ENCODE measurements at places on chromosomes 4 and X.

- DNase-seq: no peak
Observed at GRCh38 chr4:832536-832935, 6.6 kb upstream of the CPLX1 start.

GRCh38 chr4:153220682-153221395 is 16.6 kb downstream of the TRIM2 start:
- DNase-seq: no peak

DNA sequence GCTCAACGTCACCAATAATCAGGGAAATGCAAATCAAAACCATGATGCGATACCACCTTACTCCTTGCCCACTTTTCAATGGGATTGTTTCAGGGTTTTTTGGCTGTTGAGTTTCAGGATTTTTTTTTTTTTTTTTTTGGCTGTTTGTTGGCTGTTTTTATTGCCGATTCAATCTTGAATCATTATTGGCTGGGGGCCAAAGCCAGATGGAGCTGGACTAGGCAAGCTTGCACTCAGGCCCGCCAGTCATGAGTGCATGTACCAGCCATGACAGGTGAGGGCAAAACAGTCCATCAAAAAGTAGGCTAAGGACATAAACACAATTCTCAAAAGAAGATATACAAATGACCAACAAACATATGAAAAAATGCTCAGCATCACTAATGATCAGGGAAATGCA is 13.3 kb downstream of the YIPF7 start:
- no peak for DNase-seq

DNA sequence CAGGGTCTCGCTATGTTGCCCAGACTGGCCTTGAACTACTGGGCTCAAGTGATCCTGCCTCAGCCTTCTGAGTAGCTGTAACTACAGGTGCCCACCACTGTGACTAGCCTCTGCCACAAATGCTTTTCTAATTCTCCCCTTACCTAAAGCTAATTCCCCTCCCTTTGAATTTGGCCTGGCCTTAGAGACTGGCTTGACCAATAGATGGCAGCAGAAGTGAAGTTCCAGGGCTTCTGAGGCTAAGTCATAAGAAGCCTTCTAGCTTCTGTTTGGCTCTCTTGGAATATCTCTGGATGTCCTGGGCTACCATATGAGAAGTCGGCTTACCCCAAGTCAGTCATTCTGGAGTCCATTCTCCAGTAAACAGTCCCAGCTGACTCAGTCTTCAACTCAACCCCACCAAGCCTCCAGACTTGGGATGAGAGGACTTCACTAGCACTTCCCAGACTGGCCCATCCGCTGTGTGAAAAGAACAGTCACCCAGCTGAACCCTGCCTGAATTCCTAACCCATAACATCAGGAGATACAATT is 61.0 kb downstream of the HPRT1 start:
- peak; percentile 30 for DNase-seq

- DNase-seq: no peak
Observed at GRCh38 chrX:11577603-11578002, 88.1 kb downstream of the ARHGAP6 start.

DNA sequence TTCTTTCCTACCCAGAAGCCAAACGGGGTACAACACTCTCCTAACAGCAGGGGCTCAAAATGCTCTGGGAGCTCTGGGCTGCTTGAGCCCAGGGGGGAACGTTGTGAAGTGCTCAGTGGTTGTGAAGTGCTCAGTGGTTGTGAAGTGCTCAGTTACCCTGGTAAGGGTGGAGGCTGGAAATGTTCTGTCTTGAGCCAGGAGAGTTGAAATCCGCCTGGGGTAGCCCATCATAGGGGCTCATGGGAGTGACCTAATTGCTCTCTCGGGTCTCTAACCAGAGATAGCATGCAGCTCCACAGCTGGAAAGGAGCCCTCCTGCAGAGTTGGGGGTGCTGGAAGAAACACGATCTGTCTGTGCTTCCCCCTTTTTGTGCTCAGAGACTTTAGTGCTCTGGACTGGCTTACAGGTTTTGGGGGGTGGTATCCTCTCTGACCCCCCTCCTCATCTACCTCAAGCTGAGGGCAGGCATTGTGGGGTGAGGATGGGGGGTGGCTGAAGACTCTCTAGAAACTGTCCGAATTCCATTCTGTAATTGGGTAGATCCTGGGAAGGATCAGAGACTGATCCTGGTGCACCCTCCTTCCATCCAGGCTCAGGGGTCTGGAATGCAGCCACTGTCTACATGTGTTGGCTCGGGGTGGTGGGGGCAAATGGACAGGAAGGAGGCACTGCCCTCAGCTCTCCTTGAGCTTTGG is 2.7 kb downstream of the EFNB1 start:
- no peak for DNase-seq

- no peak for DNase-seq
Observed at GRCh38 chrX:11739776-11740175, 18.3 kb upstream of the MSL3 start.

DNA sequence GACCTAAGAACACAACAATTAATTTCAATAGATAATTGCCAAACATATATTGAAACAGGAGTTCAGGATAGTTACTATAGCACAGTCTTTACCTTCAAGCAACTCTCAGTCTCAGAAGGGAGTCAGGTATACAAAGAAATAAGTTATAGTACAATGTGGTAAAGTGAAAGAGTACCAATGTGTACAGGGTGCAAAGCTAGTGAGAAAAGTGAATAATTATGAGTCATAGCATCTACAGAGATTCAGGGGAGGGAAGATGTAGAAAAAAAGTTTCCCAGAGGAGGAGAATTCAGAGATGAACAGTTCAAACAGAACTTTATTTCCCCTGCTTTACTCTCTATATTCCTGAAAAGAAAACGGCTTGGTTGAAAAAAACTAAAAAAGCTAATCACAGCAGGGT is 22.7 kb upstream of the DKK2 start:
- no peak for DNase-seq

GRCh38 chrX:154040307-154040756 is 20.6 kb upstream of the IRAK1 start:
- no peak for DNase-seq

GRCh38 chr4:10784621-10785020 is 100.1 kb upstream of the CLNK start:
- DNase-seq: no peak

GRCh38 chrX:40043895-40044294 is 53.9 kb downstream of the BCOR start:
- no peak for DNase-seq

GRCh38 chr4:91015861-91016260 is 888.7 kb downstream of the CCSER1 start:
- no peak for DNase-seq

DNA sequence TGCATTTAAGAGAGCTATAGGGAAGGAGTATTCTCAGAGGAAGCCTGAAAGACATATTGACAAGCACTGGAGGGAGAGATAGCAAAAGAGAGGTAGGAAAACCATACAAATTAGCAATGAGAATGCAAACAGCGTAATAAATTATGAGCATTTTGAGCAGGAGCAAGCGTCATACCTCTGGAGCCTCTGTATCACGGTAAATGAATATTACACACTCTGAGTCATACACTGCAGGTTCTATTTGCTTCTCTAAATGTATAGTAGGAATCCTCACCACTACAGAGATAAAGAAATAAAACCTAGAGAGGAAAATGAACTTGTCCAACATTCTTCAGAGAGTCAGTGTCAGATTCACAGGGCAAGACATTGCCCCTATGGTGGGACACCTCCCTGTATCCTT is 46.4 kb upstream of the GABRE start:
- DNase-seq: no peak

DNA sequence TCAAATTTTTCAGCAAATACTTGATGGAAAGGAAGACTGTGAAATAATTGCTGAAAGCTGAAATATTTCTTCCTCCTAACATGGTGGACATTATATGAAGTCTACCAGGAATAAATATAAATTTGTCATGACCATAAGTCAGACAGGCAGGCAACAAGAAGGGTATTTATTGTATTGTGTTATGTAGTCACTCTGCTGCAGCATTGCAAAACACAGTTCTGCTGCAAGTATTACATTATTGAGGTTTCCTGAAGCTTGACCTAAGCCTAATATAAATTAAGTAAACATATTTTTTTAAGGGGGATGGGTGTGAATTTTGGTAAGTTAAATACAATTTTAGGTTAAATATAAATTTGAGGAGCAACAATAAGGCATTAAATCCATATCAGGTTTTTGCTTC is 60.2 kb upstream of the MAOA start:
- DNase-seq: no peak

DNA sequence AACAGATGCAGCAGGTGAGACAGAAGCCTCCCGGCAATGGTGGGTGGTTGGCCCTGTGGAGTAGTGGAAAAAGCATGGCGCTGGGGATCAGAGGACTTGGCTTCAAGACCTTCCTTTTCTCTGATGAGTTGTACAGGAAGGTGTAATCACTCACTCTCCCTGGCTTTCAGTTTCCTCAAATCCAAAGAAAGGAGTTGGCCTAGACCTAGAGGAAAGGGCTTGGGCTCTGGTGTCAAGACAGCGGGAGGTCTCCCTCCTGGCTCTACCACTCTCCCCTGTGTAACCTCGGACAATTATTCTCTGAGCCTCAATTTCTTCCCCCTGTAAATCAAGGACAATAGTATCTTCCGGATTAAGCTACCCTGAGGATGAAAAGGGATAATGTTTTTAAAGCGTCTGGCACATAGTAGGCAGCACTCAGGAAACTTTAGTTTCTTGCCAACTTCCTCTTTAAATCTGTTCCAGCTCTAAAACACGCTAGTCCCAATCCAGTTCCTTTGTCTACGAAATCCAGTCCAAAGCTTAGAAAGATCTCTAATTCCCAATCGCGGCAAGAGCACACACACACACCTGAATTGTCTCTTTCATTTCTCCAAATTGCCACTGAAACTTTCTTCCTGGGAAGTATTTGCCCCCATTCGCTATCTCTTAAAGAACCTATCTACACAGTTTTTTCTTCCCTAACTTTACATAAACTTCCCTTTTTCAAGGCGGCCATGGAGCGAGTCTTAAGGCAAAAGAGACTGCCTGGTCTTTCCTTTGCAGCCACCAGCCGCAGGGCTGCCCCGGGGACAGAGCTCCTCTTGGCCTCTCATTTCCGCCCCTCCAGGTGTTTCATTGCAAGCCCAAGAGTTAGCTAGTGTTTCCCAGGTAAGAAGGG is 29.9 kb upstream of the GPC4 start:
- DNase-seq: peak; percentile 18

DNA sequence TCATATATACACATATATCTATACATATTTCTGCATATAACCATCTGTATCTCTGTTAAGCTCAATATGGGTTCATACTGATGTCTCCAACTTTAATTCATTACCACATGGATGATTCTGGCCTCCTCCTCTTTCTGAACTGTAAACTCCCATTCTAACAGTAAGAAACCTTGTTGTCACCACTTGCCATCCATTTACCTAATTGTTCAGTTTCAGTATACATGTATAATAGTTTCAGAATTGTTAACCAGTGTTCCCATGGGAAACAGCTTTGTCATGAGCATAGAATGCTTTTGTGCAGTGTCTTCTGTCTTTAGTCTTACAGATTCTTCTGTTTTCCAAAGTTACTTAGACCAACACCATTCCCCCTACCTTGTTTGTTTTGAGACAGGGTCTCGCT is 35.9 kb downstream of the SLC9A6 start:
- DNase-seq: no peak

- peak; percentile 12 for DNase-seq
Observed at GRCh38 chrX:31071262-31071661, 579 bp downstream of the FTHL17 start.

DNA sequence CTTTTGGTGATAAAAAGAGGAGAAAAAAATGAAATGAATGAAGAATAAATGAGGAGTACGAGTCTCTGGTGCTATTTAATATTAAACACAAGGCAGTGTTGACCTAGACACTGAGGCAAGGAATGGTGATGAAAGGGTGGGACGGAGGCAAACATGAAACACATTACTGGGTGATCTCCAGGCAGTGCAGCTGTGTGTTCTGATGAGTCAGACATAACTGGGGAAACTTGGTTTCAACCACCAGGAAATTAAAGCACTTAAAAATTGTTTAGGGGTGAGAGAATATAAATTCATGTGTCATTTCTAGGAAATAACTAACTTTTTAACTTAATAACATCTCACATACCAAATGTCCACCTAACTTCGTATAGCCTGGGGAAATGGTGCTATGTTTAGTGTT is 19.7 kb upstream of the CXCL6 start:
- no peak for DNase-seq

- no peak for DNase-seq
Observed at GRCh38 chrX:828411-828959, 197.9 kb downstream of the SHOX start.

GRCh38 chr4:146095860-146096259 is 79.7 kb upstream of the LSM6 start:
- no peak for DNase-seq

GRCh38 chr4:2767046-2767704 is 11.0 kb upstream of the TNIP2 start:
- no peak for DNase-seq

GRCh38 chrX:17710871-17711301 is 26.4 kb upstream of the SCML1 start:
- DNase-seq: no peak

- no peak for DNase-seq
Observed at GRCh38 chr4:152065545-152065944, 304.7 kb upstream of the GATB start.
